ENCODE measurements at places on chromosomes 3 and 15. TPM values are rescaled to one million over a fixed set of nuclear protein-coding genes. Genes with fewer than 3 reads are reported as not detected.

Gene GRAMD2A
- 2.5 TPM for total RNA-seq

Gene PRICKLE2
- total RNA-seq = 66.3 TPM

Gene ADGRG7
- total RNA-seq = 21.7 TPM

Gene PEX5L
- 0.25 TPM for total RNA-seq

Gene ACP3
- 9.6 TPM for total RNA-seq

Gene FAM107A
- total RNA-seq = 2.2 TPM

Gene GNAT1
- not detected for total RNA-seq

Gene FEZF2
- total RNA-seq = not detected

Gene CAV3
- not detected for total RNA-seq

Gene SKOR1
- 0.63 TPM for total RNA-seq

Gene DUOXA2
- 0.32 TPM for total RNA-seq

Gene CRABP1
- 2.4 TPM for total RNA-seq

Gene CCR2
- 3.4 TPM for total RNA-seq

Gene IRAK2
- 2.4 TPM for total RNA-seq

Gene GRK7
- not detected for total RNA-seq

Gene CELF6
- total RNA-seq = 0.67 TPM

Gene RASGRF1
- 0.22 TPM for total RNA-seq

Gene FBXO40
- not detected for total RNA-seq

Gene PLOD2
- 101 TPM for total RNA-seq

Gene RARRES1
- total RNA-seq = 43.8 TPM

Gene CADPS
- total RNA-seq = 6.2 TPM

Gene ZWILCH
- total RNA-seq = 4.8 TPM

Gene DPPA2
- total RNA-seq = not detected

Gene ZNF660
- 4.6 TPM for total RNA-seq

Gene IDH3A
- total RNA-seq = 207 TPM

Gene LNP1
- 1.3 TPM for total RNA-seq

Gene HIGD2B
- not detected for total RNA-seq

Gene ACTRT3
- 1.0 TPM for total RNA-seq

Gene POPDC2
- 4.2 TPM for total RNA-seq

Gene RTP4
- 6.4 TPM for total RNA-seq

Gene TICRR
- 4.4 TPM for total RNA-seq

Gene CAPN3
- total RNA-seq = 16.1 TPM

Gene ZPLD1
- total RNA-seq = not detected

Gene ZIC1
- total RNA-seq = not detected

Gene ATP13A4
- total RNA-seq = 7.3 TPM

Gene WDR76
- total RNA-seq = 8.0 TPM

Gene ANKUB1
- total RNA-seq = not detected

Gene CSPG5
- total RNA-seq = 0.58 TPM

Gene BTLA
- total RNA-seq = 1.4 TPM

Gene CAND2
- 1.4 TPM for total RNA-seq

Gene EIF4G1
- 305 TPM for total RNA-seq

Gene CNTN3
- total RNA-seq = 15.6 TPM

Gene TRPM1
- total RNA-seq = not detected

All from mucosa of descending colon (tissue), 3 donors.